ENCODE measurements at places on chromosomes 11 and 22.
A peak's percentile ranks its signal among the peaks of the same experiment; 100 is the strongest.

DNA sequence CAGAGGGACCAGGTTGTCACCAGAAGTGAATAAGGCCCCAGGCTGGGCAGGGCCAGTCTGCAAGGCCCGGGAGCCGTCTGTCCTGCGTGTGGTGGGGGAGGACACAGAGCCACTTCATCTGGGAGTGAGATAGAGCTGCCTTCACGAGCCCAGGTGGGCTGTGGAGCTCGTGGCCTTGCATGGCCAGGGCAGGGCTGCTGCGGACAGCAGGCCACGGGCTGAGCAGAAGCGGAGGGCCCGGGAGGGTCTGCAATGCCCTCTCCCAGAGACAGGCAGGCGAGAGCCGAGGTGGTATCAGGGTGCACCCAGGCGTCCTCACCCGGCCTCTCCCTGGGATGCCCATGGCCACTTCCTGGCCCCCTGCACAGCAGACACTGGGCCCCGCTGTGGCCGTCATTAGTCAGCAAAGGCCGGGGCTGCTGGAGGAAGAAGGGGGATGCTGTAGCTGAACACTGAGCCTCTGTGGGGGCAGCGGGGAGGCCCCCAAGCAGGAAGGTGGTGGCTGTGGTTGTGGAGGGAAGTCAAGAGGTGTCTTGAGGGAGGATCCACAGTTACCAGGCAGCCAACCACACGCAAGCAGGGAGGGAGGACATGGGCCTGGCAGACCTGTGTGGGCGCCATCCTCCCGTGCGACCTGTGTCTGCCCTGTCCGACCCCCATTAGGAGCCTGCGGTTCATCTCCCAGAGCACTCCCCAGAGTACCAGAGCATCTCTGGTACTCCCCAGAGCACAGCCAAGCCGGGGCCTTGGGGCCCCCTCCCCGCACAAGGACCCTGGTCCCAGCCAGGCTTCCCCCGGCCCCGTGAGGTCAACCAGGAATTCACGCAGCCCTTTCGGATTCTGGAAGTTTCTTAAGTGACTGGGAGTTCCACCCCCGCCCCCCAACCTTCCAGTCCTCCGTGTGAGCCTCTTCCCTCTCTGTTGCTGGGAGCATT is 1109.5 kb downstream of the BRD1 start:
- DNase-seq: peak; percentile 25

DNA sequence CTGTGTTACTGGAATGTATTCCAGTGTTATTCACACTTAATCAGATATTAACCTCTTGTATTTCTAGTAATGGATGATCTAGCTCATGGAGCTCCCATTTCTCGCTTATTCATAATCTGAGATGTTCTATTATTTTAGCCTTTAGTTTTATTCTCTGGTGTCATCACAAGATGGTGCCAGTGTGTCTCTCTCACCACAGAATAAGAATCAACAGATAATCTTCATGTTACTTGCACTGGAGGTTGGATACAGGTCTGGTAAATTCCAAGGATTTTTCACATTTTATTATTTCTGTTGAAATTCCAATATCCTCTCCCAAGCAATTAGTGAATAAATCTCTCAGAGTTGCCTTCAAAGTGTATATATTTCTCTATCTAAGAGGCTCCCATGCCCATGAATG is 74.6 kb downstream of the CASP12 start:
- DNase-seq: no peak

- no peak for DNase-seq
Observed at GRCh38 chr11:123904932-123905331, 3.0 kb downstream of the OR8D4 start.

DNA sequence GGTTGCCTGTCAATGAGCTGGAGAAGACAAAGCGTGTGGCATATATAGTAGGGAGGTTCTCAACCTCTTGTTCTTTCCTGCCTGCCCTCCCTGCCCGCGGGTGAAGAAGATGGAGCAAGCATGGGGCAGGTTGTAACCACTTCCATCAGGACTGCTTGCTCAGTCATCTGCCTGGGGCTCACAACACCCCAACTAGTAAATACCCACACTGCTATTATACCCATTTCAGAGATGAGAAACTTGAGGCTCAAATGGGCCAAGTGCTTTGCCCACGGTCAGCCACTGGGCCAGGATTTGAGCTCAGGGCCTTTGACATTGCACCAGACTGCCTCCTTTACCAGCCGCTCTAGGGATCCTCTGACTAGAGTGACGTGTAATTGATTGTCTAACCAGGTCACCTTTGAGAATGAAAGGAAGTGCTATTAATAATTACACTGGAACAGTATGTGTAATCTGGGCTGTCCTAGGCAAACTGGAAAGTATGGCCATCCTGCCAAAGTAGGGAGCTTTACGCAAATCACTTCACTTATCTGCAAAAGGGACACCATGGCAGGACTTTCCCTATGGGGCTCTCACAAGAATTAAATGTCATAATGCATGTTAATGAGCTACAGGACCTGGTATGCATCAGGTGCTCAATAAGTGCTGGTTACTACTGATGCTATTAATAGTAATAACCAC is 2.8 kb upstream of the CDC42EP1 start:
- DNase-seq: no peak

DNA sequence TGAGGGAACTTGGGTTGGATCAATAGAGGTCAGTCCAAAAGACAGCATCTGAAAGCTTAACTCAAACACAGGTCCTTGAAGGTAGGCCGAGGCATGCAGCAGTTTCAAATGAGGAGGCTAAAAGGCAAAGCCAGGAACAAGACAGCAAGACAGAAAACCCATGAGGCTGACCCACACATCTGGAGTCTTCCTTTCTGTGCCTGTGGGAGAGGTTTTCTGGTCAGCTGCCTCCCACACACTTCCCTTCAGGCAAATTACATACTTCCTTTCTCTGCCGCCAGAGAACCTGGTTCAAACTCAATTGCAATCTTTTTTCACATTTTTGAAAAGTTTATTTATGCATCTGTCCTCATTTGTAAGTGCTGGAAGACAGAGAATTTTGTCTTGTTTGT is 29.8 kb upstream of the CRTAM start:
- DNase-seq: peak; percentile 43

- no peak for DNase-seq
Observed at GRCh38 chr11:959608-960007, 33.9 kb downstream of the AP2A2 start.

DNA sequence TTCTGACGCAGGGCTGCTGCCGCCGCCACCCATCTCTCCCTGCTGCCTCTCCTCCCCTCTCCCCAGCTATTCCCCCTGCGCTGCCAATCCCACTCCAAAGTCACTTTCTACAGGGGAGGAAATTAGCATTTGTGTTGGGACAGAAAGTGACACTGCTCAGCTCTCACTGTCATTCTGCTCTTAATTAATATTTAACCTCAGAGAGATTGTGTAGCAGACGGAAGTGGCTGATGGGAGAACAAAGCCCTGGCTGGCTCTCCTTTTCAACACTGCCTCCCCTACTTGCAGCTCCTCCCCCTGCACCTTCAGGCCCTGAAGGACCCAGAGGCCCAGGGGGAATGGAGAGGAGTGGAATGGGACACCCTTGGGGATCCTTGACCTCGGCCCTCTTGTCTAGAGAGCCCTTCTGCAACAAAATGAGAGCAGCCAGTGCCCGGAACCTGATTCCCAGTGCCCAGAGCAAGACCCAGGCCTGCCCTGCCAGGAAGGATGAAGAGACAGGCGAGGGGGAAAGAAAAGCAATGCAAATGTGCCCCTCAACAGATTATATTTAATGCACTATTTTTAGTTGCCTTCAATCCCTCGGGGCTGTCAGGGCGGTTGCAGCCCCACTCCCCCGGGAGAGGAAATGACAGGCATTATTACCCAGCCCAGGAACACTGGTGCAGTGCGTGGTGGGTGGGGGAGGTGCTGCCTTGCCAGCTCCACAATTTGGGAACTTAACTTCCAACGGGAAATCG is 14.6 kb upstream of the NRGN start:
- DNase-seq: no peak

- DNase-seq: no peak
Observed at GRCh38 chr11:73660497-73661034, 14.2 kb downstream of the PLEKHB1 start.

DNA sequence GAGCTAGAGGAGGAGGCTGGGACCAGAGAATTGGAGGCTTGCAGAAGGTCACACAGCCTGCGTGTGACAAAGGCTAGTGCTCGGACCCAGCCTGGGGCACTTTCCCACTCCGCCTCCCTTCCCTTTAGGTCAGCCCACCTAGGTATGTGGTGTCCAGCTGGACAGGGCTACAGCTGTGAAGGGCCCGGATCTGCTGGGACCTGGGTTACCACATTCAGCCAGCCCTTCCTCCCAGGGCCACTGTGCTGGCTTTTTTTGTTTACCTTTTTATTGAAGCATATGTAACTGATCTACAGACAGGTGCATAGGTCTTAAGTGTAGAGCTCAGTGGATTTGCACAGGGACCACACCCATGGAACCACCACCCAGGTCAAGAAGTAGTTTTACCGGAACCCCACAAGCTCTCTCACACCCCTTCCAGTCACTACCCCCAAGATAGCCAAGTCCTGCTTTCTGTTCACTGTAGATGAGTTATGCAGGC is 8.7 kb downstream of the CAPN5 start:
- peak; percentile 16 for DNase-seq

- DNase-seq: no peak
Observed at GRCh38 chr22:19802001-19802893, 41.7 kb downstream of the TBX1 start.

DNA sequence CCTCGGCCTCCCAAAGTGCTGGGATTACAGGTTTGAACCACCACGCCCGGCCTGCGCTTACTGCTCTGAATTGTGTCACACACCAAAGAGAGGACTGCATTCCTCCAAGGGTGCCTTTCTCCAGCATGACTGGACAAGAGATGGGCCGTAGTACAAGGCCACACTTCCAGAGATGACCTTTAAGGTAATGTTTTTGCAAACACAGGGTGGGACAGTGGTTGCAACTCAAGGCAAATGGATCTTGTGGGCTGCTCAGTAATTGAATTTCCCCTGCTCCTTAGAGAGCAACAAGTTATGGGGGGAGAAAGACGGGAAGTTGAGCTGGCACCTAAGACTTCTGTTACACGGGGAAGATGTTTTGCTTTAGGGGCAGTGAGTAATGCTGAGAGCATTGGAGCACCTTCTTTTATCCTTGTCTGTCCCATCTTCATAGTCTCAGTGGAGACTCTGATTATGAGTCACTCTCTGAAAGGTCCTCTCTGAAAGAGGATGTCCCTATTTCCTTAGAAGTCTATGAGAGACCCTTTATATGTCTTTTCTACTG is 66.3 kb downstream of the C11orf91 start:
- DNase-seq: no peak

GRCh38 chr11:65394125-65394536 is 7.7 kb downstream of the FRMD8 start:
- no peak for DNase-seq

DNA sequence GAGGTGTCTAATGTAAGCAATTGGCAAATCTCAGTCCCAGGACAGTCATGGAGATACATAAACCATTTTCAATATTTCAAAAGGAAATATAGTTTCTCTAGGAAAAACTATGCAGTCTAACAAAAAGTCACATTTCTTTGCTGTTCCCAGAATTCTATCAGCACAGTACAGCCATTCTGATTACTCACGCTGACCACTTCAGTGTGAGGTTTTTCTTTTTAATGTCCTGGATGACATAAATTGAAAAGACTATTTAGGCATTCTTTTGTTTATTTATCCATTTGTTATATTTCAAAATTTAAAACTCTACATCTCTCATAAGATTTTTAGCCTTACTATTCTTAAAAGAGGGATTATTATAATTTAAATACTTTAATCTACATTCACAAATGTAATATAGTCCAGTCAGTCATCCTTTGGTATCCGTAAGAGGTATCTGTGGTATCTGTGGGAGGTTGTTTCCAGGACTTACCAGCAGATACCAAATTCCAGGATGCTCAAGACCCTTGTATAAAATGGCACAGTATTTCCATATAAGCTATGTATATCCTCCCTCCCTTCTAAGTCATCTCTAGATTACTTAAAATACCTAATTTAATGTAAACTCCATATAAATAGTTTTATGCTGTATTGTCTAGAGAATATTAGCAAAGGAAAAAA is 331.1 kb upstream of the PITPNB start:
- DNase-seq: no peak

GRCh38 chr22:49600468-49600867 is 227.2 kb downstream of the BRD1 start:
- DNase-seq: no peak

DNA sequence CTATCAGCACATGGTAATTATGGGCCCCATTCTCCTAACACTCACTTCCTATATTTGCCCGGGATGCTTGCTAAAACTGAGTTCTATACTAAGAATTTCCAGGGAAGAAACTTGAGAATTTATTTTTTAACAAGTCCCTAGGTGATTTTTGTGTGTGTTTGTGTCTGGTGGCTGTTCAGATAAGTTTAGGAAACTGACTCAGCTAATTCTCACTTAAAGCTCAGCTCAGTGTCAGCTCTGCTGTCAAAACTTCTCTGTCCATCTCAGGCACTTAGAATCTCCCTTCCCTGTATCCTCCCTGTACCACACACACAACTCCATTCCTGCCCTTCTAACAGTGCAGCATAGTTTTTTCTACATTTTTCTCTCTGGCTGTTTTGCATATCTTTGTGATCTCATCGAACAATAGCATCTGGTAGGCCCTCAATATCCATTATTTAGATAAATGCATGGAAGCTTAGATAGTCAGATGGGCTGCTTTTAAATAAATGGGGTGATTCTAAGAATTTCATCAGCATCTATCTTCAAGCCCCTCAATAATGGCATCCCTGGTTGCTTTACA is 69.3 kb downstream of the PIWIL4 start:
- DNase-seq: no peak

DNA sequence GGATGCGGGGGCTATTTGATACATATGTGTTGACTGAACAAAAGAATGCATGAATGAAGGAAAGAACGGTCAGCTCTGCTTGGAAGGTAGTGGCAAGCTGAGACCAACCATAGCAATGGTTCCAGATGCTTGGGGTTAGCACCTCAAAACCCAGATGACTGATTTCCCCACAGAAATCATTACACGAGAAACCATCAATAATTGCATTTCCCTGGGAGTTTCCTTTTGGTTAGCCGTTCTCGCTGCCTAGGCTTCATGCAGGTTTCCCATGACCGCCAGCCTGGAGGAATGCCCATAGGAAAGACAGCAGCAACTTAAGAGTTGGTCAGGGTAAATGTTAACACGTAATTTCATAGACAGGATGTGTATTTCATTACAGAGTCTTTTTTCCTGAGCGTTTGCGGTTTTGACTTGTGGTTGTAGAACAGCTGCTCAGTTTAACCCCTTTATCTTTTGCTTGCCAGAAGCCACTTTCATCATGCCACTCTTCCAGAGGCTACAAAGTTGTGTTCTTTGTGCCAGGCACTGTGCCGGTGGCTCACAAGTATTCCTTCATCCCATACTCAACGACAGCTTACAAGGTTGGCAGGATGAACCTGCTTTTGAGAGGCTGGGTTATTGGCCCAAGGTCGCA is 2.8 kb downstream of the IL17RA start:
- peak; percentile 71 for DNase-seq

GRCh38 chr11:83725728-83726127 is 439.6 kb upstream of the CCDC90B start:
- no peak for DNase-seq

GRCh38 chr11:67238894-67239782 is 27.1 kb upstream of the GRK2 start:
- DNase-seq: no peak
